Mesothelial cell of epicardium (in vitro differentiated cells): ENCODE measurements at places on chromosomes 12 and 14.
A peak's percentile ranks its signal among the peaks of the same experiment; 100 is the strongest.

- DNase-seq = peak; percentile 74
Measured at GRCh38 chr12:124745891-124746570, 117.6 kb downstream of the SCARB1 start.

DNA sequence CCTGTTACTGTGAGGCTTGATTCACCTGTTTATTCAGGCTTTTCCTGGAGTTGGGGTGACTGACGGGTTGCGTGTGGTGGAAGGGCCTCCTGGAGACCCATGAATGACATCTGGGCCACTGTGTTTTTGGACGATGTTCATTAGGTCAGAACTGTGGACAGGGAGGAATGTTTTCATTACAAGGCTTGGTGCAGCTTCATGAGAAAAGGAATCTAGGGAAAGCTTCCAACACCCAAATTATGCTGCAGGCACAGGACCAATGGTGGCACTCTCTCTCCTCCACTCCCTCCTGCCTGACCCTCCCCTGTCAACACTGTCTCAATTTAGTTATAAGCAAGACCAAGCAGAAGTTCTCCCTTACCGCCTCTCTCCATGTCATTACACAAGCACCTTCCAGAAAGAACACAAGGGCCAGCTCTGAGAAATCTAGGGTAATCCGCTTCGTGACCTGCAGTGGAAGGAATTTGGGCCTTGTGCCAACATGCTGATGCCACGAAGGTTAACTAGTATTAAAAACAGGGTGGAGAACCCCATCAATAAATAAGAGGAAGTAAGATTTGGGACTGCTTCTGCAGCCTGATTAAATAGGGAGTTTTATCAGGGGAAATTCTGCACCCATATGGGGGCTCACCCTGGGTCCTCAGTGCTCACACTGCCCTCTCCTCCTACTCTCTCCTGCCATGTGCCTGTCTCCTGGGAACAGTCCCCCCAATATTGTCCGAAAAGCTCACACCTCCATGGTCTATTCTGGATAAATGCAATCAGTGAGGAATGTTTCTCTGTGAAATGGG lies 200.3 kb downstream of the KTN1 start:
- no peak for DNase-seq

DNA sequence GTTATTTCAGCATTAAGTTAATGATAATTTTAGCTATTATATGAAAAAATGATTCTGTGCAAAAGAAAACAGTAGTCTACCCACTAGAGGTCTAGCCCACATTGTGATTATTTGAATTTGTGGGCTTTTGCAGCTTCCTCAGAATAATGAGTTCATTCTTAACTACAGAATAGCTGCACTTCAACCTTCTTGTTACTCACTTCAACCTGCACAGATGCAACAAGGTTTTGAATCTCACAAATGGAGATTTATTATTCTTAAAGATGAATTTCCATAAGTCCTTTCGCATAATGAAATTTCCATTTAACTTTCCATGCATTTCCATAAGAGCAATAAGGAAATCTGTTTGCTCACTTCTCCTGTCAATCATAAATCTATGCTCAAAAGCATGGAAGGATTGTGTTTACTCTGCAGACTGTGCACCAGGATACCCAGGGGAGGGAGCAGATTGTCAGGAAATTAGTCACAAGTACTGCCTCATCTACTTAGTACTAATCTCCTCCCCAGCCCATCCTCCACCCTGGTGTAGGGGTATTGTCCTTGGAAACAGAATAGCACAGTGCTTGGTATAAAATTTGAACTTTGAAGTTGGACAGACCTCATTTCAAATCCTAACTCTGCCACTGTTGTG lies 24.1 kb downstream of the PTGER2 start:
- no peak for DNase-seq

GRCh38 chr12:3229577-3229976 lies 152.4 kb downstream of the TSPAN9 start:
- DNase-seq = no peak

- DNase-seq = no peak
Measured at GRCh38 chr12:104858611-104859543, 99.2 kb downstream of the SLC41A2 start.

- DNase-seq = no peak
Measured at GRCh38 chr12:17381211-17381610, 708.8 kb downstream of the RERGL start.

- DNase-seq = no peak
Measured at GRCh38 chr14:22966783-22967269, 9.9 kb upstream of the HAUS4 start.

DNA sequence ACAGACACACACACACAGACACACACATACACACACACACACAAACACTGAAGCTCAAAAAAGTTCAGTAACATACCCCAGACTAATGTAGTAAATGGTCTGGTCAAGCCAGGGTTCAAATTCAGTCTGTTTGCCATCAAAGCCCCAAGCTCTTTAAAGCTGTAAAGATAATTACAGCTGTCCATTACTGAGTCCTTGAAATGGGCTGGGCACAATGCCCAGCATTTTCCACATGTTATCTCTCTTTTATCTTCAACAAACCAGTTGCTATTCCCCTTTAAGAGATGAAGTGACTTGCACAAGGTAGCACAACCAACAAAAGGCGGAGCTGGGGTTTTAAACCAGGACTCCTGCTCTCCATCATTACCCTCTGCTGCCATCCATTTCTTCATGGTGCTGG lies 7.6 kb upstream of the UNC119B start:
- no peak for DNase-seq

GRCh38 chr12:116423094-116423493 lies 136.1 kb upstream of the MAP1LC3B2 start:
- no peak for DNase-seq

DNA sequence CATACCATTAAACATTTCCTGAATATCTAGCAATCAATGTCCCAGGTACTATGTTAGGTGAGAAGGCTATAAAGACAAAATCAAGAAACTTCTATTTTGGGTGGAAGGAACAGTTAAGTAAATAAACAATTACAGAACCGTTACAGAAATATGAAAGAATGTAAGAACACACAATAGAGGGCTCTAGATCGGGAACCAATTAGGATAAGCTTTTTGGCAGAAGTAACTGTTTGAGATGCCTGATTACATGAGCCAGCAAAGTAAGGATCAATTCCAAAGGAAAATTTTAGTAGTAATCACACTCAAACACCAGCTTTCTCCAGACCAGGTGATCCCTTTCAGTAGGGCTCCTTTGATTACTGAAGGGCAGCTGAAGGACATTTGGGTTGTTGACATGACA lies 33.9 kb downstream of the PPP1R12A start:
- DNase-seq = no peak

DNA sequence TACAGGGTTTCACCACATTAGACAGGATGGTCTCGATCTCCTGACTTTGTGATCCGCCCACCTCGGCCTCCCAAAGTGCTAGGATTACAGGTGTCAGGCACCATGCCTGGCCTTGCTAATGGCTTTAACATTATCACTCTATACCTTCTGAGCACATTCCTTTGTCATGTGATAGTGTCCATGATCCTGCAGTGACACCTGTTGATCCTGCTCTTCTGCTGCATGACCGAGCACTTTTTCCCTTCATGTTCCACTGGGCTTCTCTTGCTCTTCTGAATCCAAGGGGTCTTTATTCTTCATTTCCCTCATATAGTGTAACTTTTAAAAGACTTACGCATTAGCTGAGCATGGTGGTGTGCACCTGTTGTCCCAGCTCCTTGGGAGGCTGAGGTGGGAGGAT lies 11.6 kb downstream of the ZNF268 start:
- no peak for DNase-seq

DNA sequence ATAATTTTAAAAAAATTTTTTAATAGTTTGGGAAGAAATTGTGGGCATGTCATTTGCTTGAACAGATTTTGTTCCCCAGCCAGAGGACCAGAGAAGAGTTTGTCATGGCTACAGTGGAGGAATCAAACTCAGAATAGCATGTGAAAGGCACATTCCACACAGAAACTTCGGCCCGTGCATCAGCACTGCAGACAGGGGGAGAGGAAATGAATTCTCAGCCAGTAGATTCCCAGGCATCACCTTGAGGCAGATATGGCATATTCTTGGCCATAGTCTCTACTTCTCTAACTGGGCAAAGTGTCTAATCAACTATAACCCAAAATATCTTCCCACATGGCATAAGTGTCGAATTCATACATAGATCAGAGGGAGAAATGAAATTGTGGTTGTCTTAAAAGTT lies 153.3 kb downstream of the PRKCH start:
- no peak for DNase-seq

DNA sequence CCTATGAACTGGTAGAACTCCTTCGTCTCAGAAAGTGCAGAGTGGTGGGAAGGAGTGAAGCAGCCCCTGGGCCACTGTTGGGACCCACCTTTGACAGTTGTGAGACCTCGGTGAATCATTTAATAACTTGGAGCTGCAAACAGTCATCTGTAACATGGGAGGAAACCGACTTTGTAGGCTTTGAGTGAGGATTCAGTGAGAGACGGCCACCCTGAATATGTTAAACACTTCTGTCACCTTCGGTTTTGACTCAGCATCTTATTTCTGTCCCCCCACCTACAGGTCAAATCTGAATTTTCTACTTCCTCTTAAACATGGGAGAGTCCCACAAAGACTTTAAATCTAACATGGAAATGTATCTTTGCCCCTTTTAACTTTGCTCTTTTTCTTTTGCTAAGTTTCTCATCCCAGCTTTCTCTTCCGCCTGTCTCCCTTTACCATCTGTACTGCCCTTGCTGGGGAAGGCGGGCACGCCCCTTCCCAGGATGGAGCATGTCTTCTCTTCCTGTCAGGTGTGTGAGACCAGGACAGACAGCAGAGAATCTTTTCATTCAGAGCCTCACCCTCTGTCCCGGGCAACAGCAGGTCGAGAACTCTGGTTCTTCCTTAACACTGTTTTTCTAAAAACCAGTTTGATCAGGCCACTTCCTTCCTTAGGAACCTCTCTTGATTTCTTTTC lies 37.1 kb downstream of the ZC3H14 start:
- no peak for DNase-seq
